ENCODE measurements at places on chromosomes 5 and 9. TPM values are rescaled to one million over a fixed set of nuclear protein-coding genes. Genes with fewer than 3 reads are reported as not detected.

Gene S100Z
- total RNA-seq = not detected

Gene VDAC1
- total RNA-seq = 334 TPM

Gene ANKH
- total RNA-seq = 65.7 TPM

Gene RORB
- total RNA-seq = not detected

Gene SLC45A2
- total RNA-seq = not detected

Gene C9orf43
- total RNA-seq = 1.1 TPM

Gene PCDH12
- not detected for total RNA-seq

Gene CDH6
- not detected for total RNA-seq

Gene IGFBPL1
- total RNA-seq = not detected

Gene OLFM1
- not detected for total RNA-seq

Gene MAST4
- 26.8 TPM for total RNA-seq

Gene IL5
- not detected for total RNA-seq

Gene ESM1
- total RNA-seq = not detected

Gene OR13C3
- total RNA-seq = not detected

Gene CNTNAP3
- 11.2 TPM for total RNA-seq

Gene FOXD4L3
- total RNA-seq = 0.96 TPM

Gene IL31RA
- 5.8 TPM for total RNA-seq

Gene SLC46A2
- total RNA-seq = not detected

Gene ABLIM3
- total RNA-seq = 206 TPM

Gene LHX3
- total RNA-seq = 0.22 TPM

Gene F2RL1
- 34.9 TPM for total RNA-seq

Gene PCDHA8
- 0.25 TPM for total RNA-seq

Gene CCNO
- total RNA-seq = 10.6 TPM

Gene EXD3
- total RNA-seq = 23.9 TPM

Gene SPINK7
- not detected for total RNA-seq

Gene FBP2
- total RNA-seq = not detected
